ENCODE measurements at places on chromosomes 16 and 17.

- no peak for DNase-seq
Observed at GRCh38 chr17:14308636-14308964, 7.7 kb downstream of the HS3ST3B1 start.

- no peak for DNase-seq
Observed at GRCh38 chr16:22217890-22218730, 12.0 kb downstream of the EEF2K start.

DNA sequence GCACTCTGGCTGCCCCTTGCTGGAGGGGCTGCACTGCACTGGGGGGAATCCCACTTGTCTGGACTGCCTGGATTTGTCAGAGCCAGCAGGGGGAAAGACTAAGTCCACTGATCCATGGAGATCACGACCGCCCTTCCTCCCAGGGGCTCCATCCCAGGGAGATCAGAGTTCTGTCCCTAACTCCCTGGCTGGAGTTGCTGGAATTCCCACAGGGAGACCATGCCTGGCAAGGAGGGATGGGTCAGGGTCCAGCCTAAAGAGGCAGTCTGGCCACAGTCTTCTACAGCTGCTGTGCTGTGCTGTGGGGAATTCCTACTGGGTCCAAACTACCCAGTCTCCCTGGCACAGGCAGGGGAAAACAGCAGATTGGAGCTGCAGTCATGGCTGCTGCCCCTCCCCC lies 311.9 kb downstream of the ZFHX3 start:
- DNase-seq: no peak

DNA sequence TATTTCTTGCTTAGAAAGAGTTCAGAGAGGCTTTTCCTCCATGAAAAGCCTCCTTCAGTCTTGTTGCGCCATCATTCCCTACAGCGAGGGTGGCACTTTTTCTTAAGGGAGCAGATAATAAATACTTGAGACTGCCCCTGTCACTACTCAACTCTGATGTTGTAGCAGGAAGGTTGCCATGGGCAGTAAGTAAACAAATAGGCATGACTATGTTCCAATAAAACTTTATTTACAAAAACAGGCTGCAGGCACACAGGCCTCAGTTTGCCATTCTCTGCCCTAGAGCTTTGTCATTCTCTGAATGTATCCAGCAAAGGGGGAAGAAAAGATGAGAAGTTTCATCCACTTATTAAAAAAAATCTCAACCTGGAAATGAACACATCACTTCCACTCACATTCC lies 60.4 kb downstream of the MYOCD start:
- DNase-seq: peak; percentile 25

DNA sequence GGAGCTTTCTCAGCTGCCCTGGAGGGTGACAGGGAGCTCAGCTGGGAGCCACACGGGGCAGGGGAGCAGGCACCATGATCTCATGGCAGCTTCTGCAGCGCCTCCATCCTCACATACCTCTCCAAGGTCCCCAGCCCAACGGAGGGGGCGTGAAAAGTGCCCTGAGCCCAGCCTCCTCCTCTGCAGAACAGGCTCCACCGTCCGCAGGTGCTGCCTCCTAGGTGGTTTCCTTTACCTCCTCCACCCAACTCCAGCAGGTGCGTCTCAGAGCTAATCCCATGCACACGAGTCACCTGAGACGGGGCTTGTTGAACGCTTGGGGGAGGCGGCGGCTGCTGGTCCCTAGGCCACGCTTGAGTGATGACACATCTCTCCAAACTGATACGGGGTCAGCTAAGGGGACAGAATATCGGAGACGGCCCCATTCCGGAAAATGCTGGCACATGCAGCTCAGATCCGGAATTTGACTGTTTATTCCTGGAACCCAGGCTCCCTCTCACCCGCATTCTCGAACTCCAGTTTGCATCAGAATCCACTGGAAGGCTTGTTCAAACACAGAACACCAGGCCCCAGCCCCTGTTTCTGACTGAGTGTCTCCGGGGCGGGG lies 387 bp upstream of the SLC38A8 start:
- no peak for DNase-seq

GRCh38 chr16:50717091-50717490 lies 23.7 kb downstream of the NOD2 start:
- no peak for DNase-seq

DNA sequence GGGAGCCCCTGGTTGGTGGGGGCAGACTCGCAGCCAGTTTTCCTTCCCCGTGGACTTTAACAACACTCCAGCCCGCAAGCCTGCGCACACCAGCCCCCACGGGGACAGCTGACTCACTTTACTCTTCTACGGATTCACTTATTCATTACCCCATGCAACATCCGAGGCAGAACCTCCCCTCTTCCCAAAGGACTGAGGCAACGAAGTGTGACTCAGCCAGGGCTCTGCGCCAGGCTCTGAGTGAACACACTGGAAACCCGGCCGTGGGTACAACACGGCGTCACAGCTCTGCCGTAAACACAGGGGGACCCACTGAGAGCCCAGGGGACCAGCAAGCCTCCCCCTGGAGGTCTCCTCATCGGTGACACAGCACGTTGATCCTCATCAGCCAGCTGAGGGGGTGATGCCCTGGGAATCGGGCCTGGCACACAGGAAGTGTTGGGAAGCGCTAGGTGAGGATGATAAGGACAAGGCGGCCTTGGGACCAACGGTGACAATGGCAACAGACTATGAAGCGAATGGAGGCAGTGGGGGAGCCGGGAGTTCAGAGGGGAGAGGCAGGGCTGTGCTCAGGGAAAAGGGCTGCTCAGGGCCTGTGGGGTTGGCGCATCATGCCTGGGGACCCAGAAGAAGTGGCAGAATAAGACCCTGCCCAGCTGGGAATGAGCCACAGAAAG lies 14.6 kb downstream of the COTL1 start:
- DNase-seq: no peak

GRCh38 chr16:85958731-85959130 lies 59.8 kb downstream of the IRF8 start:
- no peak for DNase-seq

DNA sequence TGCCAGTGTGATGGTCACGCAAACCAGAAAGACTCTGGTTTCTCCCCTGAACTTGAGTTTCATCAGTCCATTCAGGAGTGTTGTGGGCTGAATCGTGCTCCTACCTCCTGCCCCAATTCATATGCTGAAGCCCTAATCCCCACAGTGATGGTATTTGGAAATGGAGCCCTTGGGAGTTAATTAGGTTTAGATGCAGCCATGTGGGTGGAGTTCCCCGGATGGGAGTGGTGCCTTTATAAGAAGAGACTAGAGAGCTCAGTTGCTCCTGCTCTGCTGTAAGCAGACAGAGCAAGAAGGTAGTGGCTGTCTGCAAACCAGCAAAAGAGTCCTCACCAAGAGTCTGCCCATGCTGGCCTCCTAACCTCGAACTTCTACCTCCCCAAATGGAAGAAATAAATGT lies 160.3 kb upstream of the DYNLRB2 start:
- DNase-seq: no peak

GRCh38 chr16:69526831-69527655 lies 38.7 kb upstream of the NFAT5 start:
- DNase-seq: no peak

GRCh38 chr17:55582897-55583296 lies 71.6 kb upstream of the SMIM36 start:
- DNase-seq: no peak

Data from HT-29 (cell line).